Kasumi-1 (cell line): ENCODE measurements at places on chromosomes 12 and 14.

- DNase-seq: peak; percentile 35
Measured at GRCh38 chr14:95774265-95775160, 60.6 kb upstream of the TCL1A start.

DNA sequence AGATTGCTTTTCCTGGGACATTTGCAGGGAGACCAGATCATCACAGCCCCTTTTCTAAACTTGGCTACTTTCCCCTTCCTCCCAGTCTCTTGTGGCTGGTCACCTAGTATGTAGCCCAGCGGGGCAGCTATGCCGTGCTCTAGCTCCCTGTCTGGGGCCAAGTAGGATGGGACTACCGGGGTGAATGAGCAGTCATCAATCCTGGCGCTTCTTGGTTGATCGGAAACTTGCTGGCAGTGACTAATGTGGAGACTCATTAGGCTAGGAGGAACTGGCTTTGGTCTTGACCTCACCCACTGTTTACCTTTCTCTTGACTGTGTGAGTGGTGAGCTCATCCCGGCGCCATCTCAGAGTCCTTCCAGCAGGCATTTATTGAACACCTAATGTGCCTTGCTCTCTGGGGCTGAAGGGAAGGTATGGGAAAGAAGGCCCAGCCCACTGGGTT lies 15.9 kb downstream of the PLEKHG3 start:
- no peak for DNase-seq

DNA sequence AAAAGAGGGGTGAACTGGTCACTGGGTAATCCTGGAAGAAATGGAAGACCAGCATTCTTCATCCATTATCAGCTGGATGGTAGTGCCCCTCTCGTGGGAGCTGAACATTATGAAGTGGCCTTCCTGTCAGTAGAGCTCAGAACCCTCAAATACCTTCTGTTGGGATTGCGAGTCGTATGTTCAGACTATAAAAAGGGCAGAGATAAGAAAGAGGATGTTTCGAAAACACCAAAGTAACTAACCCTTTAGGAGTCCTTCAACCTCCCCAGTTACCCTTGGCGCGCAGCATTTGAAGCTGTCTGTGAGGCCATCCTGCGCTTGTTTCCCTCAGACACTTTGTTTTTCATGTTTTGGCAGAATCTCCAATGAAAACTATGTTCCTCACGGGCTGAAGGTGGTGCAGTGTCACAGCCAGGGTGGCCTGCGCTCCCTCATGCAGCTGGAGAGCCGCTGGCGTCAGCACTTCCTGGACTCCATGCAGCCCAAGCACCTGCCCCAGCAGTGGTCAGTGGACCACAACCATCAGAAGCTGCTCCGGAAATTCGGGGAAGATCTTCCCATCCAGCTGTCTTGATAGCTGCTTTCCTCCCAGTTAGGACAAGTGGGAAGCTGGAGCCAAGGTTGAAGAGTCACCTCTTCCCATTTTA lies 19.3 kb upstream of the GALNT16 start:
- DNase-seq: no peak

DNA sequence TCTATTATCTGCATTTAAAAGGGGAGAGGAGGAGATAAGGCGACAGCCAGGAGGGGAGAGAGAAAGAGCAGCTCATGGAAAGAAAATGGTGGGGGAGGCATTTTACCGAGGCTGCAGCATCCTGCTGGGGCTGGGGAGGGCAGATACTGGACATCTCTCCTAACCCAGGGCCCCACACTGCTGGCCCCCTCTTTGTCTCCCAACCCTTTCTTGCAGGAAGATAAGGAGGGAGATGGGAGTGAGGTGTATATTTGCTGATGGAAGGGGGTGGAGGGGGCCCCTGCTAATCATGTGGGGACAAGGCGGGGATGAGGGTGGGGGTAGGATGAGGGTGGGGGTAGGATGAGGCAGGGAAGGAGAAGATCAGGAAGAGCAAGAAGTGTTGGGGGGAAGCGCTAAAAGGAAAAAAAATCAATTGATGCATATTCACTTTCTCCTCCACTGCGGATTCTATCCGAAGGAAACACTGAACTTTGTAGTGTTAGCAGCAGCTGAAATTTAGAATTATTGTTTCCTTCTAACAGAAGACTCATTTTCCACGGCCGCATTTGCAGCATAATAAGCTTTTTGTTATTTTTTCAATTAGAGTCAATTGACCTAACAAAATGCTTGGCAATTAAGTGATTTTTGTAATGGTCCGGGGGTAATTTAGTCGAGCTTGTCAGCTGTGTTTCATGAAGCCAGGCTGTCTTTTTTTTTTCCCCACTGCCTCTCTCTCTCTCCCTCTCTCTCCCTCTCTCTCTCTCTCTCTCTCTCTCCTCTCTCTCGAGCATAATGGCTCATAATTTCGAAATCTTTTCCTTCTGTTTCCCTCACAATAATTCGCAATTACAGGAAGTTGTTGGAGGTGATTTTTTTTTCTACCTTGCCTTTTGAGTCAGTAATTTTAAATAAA lies 1134.6 kb downstream of the BCL11B start:
- DNase-seq: no peak
